ENCODE measurements at places on chromosomes 7 and 10.

- DNase-seq, result no peak
These were observed 72.5 kb downstream of the C10orf90 start for GRCh38 chr10:126598009-126598408.

DNA sequence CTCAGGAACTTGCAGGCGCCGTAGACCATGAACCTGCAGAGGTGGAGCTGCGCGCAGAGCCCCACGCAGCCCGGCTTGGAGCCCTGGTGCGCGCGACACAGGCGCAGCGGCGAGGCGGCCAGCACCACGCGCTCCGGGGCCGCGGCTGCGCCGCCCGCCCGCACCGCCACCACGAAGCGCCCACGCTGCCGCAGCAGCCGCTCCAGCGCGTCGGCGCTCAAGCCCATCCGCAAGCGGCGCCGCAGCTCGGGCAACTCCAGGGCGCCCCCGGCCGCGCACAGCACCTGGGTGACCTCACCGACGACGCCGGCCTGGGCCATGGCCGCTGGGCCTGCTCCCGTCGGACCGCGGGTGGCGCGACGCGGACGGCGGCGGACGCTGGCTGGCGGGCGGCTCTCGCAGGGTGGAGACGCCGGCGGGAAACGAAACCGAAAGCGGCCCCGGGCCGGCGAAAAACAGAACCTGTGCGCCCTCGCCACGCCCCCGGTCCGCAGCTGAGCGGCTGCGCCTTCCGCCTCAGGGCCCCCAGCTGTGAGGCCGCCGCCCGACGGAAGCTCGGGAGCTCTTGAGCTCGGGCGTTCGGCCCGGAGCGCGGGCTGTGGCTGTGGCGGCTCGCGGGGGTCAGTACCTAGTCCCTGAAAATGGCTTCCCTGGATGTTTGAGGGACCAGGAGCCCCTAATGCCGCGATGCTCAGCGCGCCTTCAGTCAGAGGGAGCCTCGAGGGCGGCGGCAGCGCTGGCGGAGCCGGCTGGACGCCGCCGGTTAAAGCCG, at the start of gene PARP12:
PARP12 (minus strand) TSS at position 424 of the 772 bp plus-strand sequence; CDS start at position 320, 104 bp downstream.
- peak; percentile 87 for DNase-seq

DNA sequence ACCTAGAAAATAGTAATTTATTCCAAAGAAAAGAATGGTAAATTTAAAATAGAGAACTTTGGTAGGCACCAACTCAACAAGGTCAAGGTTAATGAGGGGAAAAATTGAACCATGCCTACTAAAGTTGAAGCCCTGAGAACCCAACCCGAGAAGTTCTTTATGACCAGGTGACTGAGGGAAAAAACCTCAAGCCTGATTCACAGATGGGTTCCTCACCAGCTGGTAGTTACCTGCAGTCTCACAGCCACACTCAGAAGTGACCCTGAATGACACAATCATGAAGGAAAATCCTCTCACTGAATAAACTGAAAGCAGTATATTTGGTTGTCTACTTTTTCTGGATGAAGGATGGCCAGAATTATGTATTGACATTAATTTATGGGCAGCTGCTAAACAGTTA, 7.0 kb downstream of the C10orf67 start:
- no peak for DNase-seq

DNA sequence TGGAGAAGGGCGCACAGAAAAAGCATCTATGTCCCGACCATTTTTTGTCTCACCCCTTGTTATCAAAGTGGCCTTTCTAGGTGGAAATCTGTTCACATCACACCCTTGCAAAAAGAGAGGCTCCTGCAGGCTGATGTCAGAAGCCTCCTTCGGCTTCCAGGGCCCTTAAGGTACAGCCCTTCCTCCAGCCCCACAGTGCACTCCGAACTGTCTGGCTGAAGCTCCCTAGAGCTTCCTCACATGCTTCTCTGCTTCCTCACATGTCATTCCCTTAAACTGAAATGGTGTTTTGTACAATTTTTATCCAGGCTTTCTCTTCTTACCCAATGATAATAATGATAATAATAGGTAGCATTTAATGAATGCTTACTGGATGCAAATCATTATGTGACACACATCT, 210.3 kb downstream of the INHBA start:
- DNase-seq, result no peak

DNA sequence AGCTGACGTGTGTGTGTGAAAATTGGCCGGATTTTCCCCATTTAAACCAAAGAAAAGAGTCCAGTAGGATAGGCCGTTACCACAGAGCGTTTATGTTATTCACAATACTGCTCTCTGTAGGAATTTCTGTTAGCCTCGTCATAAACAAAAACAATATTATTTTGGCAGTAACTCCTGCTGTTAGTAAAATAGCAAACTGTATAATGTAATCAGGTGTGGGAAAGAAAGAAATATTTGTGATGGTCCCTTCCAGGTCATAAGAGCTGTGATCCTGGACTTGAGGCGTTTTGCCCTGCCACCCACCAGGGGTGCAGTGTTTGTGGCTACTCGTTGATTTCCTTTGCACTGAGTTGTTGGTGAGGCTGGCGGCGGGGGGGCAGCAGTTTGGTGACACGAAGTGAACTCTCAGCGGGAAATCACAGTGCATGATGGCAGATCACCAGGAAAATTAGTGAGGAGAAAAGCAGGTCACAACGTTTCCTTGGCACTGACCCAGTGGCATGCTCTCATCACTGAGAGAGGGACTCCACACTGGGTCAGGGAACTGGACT, 2.8 kb downstream of the EEPD1 start:
- DNase-seq, result no peak

DNA sequence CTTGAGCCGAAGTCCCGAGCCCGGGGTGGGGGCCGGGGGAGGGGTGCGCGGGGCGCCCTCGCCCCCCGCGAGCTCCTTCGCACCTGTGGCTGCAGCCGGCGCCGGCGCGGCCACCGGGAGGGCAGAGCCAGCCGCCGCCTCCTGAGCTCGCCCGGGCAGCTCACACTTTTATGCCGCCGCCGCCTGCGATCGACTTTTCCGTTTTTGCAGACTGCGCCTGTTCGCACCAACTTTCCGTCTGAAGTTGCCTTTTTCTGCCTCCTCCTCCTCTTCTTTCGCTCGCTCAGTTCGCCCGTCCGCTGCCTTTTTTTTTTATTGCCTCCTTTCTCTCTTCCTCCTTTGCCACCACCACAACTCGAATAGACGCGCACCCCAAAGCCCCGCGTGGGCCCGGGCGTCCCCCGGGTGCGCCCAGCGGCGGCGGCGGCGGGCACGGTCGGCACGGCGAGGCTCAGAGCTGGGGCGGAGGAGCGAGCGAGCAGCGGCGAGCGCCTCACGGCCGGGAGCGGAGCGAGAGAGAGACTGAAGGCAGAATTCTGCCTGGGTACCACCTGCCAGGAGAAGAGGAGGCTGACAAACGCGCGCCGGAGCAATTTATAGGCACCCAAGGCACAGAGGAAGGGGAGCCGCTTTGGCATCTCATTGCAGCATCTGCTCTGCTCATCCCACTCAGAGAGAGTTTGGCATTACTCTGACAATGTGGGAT, at the start of gene C1QL3:
C1QL3 (minus strand) TSS at position 569 of the 706 bp plus-strand sequence. CDS start 814 bp downstream, outside the sequence.
- DNase-seq, result no peak

DNA sequence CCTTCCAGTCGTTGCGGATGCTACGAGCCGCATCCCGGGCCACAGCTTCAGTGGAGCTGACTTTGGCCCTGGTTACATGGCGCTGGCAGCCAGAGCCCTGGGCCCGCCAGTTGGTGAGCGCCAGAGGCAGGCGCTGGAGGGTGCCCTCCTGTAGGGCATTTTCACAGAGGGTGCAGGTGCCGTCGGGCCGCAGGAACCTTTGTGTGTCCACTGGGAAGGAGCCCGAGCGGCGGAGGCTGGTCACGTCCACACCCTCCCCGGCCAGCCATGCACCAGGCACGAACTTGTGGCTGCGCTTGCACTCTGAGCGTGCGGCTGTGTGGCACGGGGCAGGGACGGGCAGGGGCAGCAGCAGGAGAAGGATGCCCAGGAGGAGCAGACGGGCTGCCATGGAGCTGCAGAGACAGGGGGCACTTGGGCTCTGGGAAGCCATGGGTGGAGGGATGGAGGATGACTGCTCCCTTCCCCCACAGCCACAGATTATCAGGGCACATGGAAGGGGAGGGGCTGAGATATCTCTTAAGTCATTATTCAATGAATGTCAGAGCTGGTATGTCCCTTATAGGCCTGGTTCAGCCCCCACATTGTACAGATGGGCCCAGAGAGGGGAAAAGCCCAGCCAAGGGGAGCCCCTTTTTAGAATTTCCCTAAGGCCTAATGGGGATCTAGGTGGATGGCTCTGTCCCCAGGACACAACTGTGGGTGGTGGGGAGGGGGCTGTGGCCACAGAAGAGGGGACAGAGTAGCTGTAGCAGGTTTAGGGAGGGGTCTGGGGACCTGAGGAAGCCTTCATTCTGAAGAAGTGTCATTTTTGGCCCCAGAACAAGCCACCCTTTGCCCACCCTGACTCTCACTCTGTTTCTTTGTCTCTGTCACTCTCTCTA, 1.8 kb downstream of the PRF1 start:
- no peak for DNase-seq

- DNase-seq, result no peak
These were observed 64.9 kb downstream of the CELF2 start for GRCh38 chr10:11082526-11082925.

DNA sequence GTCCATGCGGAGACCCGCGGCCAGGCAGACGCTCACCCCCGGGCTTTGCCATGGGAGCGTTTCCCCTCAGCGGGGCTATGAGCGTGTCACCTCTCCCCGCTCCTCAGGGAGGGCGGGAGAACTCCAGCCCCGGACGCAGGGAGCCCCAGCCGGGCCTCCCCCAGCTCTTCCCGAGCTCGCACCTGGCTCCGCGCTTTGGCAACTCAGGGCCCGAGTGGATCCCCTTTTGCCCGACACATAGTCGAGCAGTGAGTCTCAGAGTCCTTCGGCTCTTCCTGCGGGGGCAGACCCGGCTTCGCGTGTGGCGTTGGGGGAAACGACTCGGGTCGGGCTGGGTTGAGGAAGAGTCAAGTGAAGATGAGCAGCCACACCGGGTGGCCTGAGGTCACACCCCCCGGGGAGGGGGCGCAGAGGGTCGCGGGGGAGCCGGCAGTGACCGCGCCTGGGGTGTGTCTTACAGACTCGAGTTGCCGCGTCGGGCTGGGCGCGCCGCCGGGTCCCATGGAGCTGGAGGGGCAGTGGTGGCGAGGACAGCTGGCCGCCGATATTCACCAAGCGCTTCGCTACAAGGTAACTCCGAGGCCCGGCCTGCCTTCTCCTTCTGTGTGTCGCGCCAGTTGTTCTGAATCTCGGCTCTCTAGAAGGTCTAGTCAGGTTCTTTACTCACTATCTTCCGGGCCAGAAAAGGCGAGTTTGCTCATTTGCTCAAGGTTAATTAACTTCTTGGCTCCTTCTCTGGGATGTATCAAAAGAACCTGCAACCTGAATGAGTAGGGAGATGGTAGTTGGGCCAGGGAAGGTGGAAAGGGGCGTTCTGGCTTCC, 721 bp downstream of the CCNJ start:
- DNase-seq, result peak; percentile 13

DNA sequence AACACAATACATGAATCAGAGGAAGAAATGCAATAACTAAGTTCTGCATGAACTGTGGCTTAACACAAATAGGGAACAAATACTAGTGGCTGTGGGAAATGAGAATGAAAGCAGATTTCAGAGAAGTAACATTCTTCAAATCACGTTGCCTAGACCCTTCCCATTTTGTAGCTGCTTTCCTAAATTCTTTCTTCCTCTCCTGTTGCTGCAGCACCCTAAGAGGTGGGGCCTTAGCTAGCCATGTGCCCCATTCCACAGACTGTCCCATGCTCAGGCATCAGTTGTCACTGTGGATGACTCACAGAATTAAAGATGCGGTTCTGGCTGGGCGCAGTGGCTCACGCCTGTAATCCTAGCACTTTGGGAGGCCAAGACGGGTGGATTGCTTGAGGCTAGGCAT, 704.7 kb upstream of the C7orf33 start:
- DNase-seq, result no peak

DNA sequence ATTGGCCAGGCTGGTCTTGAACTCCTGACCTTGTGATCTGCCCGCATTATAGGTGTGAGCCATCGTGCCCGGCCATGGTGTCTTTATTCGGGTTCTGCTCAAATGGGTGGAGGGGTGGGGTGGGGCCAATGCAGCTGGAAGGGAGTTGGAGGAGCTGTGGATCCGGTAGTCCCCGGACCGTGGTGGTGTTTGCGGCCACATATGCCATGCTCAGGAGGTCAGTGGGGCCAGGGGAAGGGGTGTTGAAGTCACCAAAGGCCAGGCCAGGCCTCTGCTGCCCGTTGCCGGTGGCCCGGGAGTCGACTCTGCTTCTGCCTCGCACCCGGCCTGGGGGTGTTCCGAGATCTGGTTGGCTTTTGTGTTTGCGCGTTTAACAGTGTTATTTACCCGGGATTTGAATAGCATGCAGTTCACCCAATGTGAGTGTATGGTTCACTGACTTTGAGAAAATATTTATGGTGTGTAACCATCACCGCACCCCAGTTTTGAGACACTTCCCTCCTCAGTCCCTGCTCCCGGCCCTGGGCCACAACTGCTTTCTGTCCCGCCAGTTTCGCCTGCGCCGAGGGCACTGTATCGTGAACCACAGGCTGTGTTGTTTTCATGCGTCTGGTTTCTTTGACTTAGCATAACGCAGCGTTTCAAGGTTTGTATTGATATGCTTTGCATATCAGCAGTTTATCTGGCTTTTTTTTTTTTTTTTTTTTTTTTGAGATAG, 10.7 kb downstream of the INPP5A start:
- no peak for DNase-seq

- peak; percentile 61 for DNase-seq
These were observed 144.7 kb downstream of the PFKFB3 start for GRCh38 chr10:6347391-6347951.

GRCh38 chr10:19847321-19847720, 31.1 kb downstream of the PLXDC2 start:
- DNase-seq, result no peak

- DNase-seq, result no peak
These were observed 640.2 kb downstream of the ARL4A start for GRCh38 chr7:13327669-13328068.

DNA sequence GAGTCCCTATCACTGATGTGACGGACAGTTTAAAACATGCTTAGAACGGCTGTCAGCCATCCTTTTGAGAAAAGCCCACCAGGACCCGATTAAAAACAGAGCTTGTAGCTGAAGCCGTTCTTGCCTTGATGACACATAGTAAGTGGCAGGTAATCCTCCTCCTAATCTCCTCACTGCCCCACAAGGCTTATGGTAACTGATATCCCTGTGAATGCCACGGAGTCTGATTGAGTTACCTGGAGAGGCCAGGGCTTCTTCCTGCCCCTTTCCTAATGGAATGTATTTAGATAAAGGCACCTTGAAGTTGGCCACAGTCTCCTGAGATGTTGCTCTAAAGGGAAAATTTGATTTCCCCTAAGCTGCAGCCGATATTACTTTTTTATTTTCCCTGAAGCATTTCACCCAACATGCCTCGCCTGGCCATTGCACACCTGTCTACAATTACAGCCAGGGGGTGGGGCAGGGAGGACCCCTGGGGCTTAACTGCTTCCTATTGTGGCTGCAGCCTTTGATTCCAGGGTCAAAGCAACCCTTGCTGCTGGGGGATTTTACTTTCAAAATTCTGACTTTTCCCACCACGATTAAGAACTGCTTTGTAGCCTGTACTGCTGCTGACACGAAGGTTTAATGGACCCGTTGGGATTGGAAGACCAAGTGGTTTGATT, 169.0 kb upstream of the GPR26 start:
- no peak for DNase-seq

- DNase-seq, result no peak
These were observed 2.0 kb upstream of the GNAI1 start for GRCh38 chr7:80132594-80132993.

All from effector memory CD4-positive, alpha-beta T cell (primary cell).